Hematopoietic multipotent progenitor cell treated with erythropoietin and hydrocortisone succinate and interleukin-3 and kit ligand, for 4 days (in vitro differentiated cells): ENCODE measurements at places on chromosomes 13 and 19.

- DNase-seq: no peak
Measured at GRCh38 chr13:39767791-39768517, 112.5 kb downstream of the COG6 start.

GRCh38 chr19:32555786-32556185, 25.2 kb upstream of the PDCD5 start:
- no peak for DNase-seq

- peak; percentile 62 for DNase-seq
Measured at GRCh38 chr19:50772476-50772875, 2.2 kb downstream of the GPR32 start.

- peak; percentile 81 for DNase-seq
Measured at GRCh38 chr19:18349524-18350128, 9.2 kb downstream of the PGPEP1 start.

- DNase-seq: no peak
Measured at GRCh38 chr19:20371911-20372310, 193.7 kb downstream of the ZNF737 start.

DNA sequence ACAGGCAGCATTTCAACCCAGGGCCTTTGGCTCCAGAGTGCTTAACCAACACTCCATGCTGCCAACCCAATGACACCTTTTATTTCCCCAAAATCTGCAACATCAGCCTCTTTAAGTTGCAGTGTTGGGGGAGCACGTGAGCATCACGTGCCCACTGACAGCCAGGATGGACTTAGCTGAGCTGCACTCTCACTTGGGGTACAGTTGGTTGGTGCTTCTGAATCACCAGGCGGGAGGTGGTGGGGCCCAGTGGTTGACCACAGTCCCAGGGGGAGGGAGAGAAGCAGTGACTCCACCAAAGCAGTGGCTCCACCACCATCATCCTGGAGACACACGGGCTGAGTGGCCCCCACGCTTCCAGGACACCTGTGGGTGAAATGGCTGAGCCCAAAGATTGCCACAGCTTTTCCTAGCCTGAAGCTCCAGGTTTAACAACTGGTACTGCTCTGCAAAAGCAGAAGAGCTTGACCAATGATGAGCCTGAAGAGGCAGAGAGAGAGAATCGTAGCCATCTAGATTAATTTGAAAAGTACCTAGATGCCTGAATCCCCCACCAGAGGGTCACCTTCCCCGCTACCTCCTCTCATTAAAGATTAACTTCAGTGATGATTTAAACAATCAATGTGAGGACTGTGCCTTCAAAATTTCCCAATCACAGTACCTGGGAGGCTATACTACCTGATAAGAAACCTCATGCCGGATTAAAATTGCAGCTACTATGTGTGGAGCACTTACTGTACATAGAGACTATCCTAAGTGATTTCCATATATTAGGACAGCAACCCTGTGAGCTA, 193.8 kb downstream of the FOXO1 start:
- no peak for DNase-seq

GRCh38 chr19:11798391-11799330, at the start of gene ZNF491:
Gene ZNF491, plus strand, starts transcription at chr19:11798523. Its CDS starts 7,431 bp downstream, at chr19:11805954.
- peak; percentile 96 for DNase-seq

DNA sequence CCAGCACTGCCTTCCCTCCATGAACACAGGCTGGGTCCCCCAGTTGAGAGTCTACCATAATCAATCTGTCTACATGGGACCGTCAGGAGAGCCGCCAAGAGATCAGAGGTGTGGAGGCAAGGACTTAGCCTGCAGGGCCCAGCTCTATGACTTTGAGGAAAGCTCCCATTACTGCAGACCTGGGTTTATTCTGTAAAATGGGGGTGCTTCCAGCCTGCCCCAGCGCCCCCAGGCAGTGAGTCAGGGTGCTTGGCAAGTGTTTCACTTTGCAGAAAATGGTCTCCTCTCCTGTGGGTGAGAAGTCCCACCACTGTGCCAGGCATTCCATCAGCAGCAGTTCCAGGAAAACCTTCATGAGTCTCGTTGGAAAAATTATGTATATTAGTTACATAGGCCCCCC, 75.5 kb upstream of the VSTM2B start:
- no peak for DNase-seq

- no peak for DNase-seq
Measured at GRCh38 chr19:31568724-31569123, 219.5 kb upstream of the TSHZ3 start.

DNA sequence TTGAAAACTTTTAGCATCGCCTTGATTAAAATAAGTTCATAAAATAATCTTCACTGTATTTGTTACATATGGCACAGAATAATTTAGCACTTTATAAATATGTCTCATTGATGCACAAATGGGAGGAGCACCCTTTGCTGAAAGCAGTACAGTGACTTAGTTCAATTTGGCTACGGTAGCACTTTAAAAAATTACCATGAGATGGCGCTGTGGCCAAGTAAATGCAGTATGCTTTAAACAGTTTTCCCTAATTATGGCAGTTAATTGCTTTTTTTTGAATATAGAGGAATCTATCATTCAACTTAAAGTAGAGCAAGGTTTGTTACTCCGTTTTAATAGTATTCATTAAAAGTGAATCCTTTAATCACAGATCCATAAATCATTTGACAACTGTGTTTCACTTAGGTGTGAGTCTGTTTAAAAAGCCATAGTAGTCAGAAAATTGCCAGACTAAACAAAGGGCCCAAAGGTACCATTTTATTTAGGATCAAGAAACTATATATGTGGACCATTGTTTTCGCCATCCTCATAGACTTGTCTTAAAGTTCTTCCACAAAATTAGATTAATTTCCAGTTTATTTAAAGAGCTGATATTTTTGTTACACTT, 34.7 kb upstream of the ESD start:
- DNase-seq: peak; percentile 77

DNA sequence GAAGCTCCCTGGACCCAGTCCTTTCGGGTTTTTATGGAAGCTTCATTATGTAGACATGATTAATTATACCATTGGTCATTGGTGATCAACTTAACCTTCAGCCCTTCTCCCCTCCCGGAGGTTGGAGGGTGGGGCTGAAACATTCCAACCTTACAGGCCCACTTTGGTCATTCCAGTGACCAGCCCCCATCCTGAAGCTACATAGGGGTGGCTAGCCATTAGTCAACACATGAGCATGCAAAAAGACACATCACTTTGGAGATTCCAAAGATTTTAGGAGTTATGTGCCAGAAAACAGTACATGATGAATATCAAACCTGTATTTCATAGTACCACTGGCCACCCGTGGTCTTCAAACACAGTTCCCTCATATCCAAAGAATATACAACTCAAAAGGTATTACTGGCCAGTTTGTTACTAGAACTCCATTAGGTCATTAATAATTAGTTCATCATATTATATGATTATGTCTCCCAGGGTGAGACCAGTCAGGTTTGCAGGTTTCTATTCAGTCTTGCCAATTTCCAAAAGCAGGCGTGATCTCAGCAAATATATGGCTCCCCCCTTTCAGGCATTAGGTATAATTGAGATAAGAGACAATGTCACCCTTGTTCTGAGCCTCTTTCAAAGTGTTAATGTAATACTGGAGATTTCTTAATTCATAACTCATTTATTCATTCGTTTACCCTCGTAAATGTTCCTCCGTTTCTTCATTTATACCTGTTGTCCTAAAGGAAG, 11.1 kb downstream of the PPP5C start:
- DNase-seq: no peak

GRCh38 chr13:110352735-110353134, 45.7 kb downstream of the COL4A2 start:
- DNase-seq: no peak

DNA sequence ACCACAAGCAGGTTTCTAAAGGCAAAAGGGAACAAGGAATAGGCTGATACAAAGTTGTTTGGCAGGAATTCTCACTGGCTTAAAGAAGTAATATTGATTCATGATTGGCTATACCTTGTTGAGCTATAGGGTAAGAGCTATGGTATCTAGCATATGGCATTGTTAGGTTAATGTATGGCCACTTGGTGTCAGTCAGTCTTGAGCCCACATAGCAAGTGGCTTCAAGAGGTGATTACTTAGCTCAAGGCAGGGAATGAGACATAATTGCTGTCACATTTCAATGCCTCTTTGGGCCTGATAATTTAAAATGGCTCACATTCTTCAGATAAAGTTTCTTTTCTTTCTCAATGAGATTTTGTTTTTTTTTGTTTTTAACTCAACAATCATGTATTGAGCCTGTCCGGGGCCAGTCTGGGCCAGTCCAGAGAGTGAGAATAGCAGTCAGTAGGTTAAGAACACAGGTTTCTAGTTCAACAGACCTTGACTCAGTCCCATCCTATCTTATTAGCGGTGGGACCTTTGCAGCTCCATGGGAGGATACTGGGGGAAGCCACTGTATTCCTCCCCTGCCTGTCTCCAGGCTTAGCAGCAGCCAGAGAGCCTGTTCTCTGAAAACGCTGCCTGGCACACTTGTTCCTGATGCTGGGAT, 45.8 kb upstream of the RCBTB2 start:
- DNase-seq: no peak

GRCh38 chr19:57382806-57383488, 6.7 kb upstream of the ZNF548 start:
- DNase-seq: no peak

DNA sequence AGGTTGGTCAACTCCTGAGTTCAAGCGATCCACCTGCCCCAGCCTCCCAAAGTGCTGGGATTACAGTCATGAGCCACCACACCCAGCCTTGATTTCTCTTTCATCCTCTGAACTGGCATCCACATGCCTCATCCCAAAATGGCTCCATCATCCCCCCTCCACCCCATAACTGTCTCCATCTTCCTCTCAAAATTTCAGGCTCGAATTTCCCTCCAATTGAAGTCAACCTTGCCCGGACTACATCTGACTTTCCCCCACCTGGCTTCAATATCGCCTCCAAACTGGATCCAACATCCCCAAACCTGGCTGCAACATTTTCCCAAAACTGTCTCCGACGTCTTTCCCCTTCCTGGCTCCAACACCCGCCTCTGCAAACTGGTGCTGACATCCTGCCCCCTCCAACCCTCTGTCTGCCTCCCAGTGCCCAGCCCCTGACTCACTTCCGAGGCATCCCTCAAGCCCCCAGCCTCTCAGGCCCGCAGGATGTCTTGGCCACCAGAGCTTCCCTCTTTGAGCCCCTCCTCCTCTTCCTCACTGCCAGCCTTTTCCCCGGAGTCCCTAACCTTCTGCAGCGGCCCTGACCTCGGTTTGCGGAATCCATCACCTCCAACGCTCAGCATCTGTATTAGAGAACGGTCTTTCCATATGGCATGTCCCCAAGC, 943 bp downstream of the EXOC3L2 start:
- DNase-seq: no peak

- DNase-seq: peak; percentile 67
Measured at GRCh38 chr19:48051335-48052033, 7.6 kb upstream of the CABP5 start.

DNA sequence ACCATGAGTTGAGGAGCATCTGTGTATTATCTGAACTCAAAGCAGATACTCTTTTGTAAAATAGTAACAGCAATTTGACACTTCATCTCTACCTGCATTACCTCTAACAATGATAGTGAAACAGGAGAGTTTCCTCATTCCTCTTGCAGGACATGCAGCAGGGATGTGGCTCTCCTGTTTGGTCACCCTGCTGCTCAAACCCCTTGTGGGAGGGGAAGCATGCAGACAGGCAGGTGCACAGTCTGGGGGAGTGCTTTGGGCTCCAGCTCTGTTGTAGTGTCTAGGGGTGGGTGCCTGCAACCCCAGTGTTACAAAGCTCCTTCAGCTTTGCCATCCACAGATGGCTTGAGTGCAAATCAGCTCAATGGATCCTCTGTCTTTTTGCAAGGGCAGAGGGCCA, 827.6 kb downstream of the DACH1 start:
- no peak for DNase-seq

DNA sequence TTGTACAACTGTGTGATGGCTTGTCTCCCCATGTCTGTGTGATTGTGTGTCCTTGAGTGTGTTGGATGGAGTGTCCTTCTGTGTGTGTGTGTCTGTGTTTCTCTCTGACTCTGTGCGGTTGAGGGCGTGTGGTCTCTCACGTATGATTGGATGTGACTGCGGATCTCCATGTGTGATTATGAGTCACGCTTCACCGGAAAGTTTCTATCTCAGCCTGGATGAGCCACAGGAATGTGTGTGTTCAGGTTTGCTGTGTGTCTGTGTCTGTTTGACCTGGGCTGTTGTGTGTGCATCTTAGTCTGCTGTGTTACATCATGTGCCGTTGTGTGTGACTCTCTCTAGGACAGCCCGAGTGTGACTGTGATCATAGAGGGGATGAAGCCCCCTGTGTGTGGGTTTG, 15.5 kb upstream of the ZNF835 start:
- DNase-seq: no peak

GRCh38 chr19:23437901-23438300, 42.6 kb upstream of the ZNF91 start:
- DNase-seq: no peak

DNA sequence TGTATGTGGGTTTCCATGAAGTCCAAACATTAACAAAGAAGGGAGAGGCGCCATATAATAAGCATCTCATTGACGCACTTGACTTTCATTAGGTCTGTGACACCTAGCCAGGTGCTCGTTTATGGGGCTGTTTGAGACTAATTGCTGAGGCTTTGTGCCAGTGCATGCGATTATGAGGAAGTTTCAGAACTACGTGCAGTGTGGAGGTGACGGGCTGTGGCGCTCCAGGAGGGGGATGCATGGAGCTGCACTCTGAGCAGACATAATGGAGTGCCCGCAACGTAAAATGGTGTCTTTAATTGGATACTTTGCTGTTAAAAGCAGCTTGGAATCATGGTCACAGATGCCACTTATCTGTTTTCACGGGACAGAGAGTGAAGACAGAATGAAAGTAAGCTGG, 223.2 kb downstream of the FGF9 start:
- peak; percentile 9 for DNase-seq

- DNase-seq: peak; percentile 70
Measured at GRCh38 chr13:42740753-42741152, 40.6 kb upstream of the FAM216B start.

- DNase-seq: no peak
Measured at GRCh38 chr13:104086210-104086609, 1020.0 kb upstream of the SLC10A2 start.

- peak; percentile 73 for DNase-seq
Measured at GRCh38 chr19:13952931-13953531, 722 bp downstream of the DCAF15 start.

DNA sequence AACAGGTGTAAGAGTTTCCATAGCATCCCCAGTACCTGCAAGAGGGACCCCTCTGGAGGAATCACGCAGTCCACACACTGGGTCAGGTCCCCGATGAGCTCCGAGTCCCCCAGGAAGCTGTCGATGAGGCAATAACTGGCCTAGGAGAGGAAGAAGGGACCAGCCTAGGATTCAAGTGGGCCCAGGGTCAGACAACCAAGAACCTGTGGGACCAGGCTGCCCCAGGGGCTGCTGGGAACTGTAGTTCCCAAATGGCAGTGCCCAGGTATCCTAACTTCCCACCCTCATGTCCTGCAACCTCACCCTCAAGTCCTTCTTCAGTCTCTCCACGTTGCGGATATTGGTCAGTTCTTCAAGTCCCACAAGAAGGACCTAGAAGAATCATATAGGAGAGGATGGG, 1.8 kb downstream of the FUZ start:
- DNase-seq: no peak

- DNase-seq: peak; percentile 85
Measured at GRCh38 chr19:13022859-13023636, 27.8 kb downstream of the NFIX start.
